ENCODE measurements at places on chromosomes 3 and 15.

DNA sequence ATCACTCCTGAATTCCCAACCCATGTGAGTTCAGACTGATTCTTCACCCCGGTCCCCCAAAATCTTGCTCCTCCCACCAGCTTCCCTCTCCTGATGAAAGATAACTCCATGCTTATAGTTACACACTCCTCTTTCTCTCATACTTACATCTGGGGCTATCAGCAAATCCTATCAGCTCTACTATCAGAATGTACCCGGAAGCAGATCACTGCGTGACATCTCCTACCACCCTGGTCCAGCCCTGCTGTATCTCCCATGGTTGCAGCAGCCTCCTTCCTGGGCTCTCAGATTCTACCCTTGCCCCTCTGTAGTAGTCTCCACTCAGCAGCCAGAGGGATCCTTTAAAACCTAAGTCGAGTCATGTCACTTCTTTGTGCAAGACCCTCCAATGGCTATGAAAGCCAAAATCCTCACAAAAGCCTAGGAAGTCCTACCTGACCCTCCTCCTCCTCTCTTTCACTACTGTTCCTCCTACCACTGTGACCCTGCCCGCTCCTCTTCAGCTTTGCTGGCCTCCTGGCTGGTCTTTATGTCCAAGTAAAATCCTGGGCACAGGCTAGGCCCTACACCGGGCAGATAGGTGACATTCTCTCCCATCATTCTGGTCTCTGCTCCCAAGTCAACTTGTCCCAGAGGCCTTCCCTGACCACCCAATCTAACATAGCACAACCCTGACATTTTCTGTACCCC is 16.2 kb downstream of the XIRP1 start:
- no peak for DNase-seq
- no peaks in the 10 kb centered on the region for H3K36me3 ChIP-seq
- peaks cover 36% of the 10 kb centered on the region for H3K4me1 ChIP-seq
- H3K4me3 ChIP-seq, result no peak overlapping the region

GRCh38 chr15:77832874-77833273 is 200.2 kb upstream of the LINGO1 start:
- DNase-seq, result no peak
- H3K4me3 ChIP-seq, result no peak overlapping the region
- no peak overlapping the region for H3K27ac ChIP-seq
- H3K27me3 ChIP-seq, result peaks cover 8% of the 10 kb centered on the region
- no peaks in the 10 kb centered on the region for H3K4me1 ChIP-seq

DNA sequence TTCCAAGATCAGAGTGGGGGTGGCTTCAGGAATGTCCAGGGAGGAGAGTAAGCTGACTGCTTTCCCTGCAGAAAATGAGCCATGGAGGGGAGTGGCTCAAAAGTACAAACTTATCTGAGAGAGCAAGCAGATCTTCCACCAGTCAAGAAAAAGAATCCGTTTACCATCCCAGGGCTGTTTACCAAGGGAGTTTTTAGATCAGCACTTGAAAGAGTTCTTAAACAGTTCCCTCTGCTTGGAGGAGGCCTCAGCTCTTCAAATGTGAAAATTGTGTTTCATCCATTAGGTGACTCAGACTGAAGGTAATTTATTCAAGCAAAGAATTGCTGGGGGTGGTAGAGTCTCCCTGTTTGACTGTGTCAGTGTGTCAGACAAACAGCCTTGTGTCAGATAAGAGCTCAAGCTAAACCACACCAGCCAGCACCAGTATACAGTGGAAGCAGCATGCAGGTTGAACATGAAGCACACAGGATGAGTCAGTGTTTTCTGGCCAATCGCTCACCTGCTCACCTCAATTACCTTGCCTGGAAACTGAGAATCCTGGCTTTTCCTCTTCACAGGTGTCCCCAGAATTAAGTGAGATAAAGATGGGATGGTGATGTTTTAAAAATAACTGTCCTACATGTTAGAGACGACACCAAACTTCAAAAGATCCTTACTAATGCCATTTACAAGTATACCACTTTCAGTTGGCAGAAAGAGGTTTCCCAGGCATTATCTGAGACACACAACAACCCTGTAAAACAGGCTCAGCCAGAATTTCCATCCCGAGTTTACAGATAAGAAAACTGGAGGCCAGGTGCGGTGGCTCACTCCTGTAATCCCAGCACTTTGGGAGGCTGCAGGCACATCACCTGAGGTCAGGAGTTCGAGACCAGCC is 21.7 kb downstream of the SH3BP5 start:
- H3K4me3 ChIP-seq, result no peak overlapping the region
- peaks cover 16% of the 10 kb centered on the region for H3K4me1 ChIP-seq
- no peak for DNase-seq

- H3K27ac ChIP-seq, result no peak overlapping the region
- no peaks in the 10 kb centered on the region for H3K36me3 ChIP-seq
- DNase-seq, result no peak
- H3K4me1 ChIP-seq, result no peaks in the 10 kb centered on the region
These were observed 109.6 kb downstream of the OXSM start for GRCh38 chr3:25899352-25900101.

DNA sequence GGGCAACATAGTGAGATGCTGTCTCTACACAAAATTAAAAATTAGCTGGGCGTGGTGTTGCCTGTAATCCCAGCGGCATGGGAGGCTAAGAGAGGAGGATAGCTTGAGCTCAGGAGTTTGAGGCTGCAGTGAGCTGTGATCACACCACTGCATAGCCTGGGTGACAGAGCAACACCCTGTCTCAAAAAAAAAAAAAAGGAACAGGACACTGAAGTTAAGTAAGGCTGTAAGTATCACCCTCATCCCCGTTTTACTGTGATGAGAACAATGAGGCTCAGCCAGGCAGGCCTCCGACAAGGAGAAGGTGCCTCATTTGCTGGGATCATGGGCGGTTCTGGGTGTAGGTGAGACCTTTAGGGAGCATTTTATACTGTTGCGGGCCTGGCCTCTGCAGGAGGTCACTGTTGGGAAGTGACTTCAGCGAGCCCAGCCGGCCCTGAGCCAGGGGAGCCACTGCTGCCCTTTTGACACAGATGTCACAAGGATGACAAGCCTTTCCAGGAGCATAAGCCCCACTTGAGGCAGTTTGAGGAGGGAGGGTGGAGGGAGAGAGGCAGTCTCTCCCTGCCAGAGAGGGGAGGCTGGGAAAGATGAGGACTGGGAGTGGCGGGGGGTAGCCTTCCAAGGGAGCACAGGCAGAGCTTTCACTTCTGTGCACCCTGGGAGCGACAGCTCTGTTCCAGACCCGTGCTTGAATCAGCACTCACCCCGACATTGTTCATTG is 30.8 kb downstream of the IRAK2 start:
- no peaks in the 10 kb centered on the region for H3K4me1 ChIP-seq
- H3K4me3 ChIP-seq, result no peak overlapping the region
- no peaks in the 10 kb centered on the region for H3K36me3 ChIP-seq
- no peak for DNase-seq
- no peak overlapping the region for H3K27ac ChIP-seq

Measured in DND-41 (cell line).